ENCODE measurements at places on chromosomes 1 and 21.

DNA sequence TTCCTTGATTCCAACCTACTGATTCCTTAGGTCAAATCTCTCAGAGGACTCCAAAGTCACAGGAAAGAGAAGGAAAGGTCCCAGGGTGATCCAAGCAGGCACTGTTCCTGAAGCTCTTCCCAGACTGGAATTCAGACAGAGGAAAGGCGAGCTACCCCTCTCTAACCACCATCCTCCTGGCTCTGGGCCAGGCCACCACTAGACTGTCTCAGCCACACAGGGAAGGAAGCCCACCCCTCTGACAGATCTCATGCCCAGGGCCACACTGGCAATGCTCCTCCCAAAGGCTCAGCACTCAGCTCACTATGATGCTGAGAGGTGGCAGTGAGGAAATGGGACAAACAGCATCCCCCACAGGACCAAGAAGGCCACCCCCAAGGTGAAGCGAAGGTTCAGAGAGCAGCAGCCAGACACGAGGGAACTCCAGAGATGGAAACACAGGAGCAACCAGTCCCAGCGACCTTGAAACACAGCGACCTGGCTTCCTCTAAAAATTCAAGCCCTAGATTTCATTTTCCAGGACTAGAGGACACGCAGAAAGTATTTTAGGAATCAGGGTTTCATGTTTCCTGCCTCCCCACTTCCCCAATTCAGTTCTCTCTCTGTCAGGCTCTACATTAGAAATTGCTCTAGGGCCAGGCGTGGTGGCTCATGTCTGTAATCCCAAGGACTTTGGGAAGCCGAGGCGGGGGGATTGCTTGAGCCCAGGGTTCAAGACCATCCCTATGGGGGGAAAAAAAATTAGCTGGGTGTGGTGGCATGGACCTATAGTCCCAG, 18.8 kb downstream of the PIK3C2B start:
- no peak for DNase-seq

- no peak for DNase-seq
These were observed 66.3 kb downstream of the CNST start for GRCh38 chr1:246632281-246633168.

GRCh38 chr1:244011786-244012185, 39.3 kb upstream of the ZBTB18 start:
- DNase-seq: no peak

DNA sequence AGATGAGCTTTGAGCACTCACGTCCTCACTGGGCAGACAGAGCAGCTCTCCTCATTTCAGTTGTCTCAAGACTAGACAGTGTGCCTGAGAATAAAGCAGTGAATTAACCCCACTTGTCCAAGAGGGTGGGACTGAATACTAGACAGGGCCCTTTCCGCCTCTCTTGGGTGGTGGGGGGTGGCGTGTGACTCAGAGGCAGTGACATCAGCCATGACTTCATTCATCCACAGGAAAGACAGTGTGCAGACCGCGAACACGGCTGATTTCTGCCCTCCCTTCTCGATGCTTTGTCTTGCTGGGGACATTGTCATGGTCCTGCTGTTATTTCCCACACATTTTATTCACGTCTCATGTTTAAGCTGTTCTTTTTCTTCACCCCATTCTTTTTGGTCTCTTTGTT, 64.9 kb downstream of the FGGY start:
- peak; percentile 4 for DNase-seq

DNA sequence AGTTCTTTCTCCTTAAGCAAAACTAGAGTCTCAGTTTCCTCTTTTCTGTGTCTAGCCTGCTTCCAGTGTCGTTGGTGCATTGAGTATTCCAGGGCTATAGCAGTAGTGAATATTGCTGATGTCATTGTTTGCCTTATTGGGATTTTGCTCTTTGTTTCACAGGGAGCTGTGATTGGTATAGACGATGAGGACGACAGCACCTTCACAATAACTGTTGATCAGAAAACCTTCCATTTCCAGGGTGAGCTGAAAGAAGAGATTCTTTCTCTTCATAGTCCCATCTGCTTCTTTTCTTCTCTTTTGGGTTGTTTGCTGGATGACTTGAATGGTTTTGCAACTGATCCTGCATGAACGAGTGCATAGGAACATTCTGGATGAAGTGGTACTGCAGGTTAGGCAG, 52.4 kb downstream of the OSBPL9 start:
- DNase-seq: no peak
